ENCODE measurements at places on chromosomes 16 and 17. TPM values are rescaled to one million over a fixed set of nuclear protein-coding genes. Genes with fewer than 3 reads are reported as not detected.

DNA sequence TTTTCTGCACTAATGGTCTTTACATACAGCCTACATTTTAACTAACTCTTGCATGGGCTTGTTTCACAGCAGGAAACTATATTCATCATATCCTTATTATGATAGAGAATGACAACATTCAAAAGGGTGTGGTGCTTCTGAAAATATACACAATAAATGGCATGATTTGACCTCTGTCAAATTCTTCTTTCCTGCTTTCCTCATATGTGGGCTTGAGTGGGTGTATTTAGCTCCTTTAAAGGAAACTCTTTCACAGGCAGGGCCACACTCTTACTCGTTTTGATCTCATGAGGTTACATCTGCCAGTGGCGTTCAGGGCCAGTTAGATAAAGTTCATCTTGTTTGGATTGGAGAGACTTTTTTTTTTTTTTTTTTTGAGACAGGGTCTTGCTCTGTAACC lies 6.1 kb downstream of the SLC35G3 start:
- no peak for DNase-seq

Gene CEP112
- not detected for total RNA-seq

- no peak for DNase-seq
Observed at GRCh38 chr17:13978478-13978877, 90.8 kb upstream of the COX10 start.

DNA sequence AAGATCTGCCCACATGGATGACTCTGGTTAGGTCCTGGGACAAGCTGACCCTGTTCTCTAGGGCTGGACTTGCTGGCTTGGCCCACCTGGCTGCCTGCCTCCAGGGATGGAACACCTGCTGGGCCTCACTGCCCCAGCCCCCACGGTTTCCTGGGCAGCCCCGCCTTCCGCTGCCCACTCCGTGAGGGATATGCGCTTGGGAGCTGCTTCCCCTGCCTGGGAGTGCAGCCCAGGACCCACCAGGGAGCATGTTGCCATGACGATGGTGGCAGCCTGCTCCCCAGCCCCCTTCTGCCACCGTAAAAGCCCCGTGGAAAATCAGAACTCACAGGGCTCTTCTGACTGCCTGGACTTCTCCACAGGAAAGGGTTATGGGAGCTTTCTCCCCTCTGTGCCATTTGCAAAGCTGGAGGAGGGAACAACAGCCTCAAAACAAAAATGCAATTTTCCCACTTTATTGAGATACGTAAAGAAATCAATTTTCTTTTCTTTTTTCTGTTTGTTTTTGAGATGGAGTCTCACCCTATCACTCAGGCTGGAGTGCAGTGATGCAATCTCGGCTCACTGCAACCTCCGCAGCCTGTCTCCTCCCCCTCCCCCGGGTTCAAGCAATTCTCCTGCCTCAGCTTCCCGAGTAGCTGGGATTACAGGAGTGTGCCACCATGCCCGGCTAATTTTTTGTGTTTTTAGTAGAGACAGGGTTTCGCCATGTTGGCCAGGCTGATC lies 18.0 kb upstream of the GAS7 start:
- DNase-seq = no peak

GRCh38 chr16:71883168-71883848 lies 674 bp downstream of the ZNF821 start:
- peak; percentile 62 for DNase-seq

DNA sequence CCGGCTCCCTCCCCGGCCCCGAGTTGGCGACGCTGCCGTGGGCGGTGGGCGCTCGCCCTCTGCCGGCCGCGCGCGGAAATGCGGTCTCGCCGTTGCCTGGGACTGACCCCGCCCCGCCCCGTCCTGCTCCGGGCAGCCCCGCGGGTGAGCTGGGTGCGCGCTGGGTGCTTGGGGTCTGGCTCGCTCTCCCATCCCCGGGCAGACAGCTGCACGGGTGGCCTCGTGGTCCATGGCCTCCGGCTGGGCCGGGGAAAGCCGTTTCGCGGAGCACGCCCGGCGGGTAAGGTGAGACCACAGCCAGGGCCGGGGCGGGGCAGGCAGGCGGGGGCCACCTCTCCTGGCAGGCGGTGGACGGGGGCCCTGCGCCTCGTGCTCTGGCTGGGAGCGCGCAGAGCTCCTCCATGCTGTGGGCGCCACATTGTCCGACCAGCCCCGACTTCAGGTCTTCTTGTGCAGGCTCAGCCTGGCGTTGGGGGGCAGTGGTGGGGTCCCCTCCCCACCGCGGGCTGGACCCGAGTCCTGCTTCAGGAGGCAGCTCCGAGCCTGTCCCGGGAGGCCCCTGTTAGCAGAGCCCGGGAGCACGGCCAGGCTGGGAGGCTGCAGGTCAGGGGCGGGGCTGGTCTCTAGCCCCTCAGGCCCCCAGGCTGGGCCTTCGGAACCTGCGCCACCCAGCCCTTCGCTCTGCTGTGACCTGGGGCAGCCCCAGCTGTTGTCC lies 7.0 kb upstream of the C1QTNF8 start:
- peak; percentile 85 for DNase-seq

GRCh38 chr17:57732062-57732461 lies 13.0 kb downstream of the CCDC182 start:
- no peak for DNase-seq

GRCh38 chr16:90083139-90083538 lies 6.0 kb upstream of the PRDM7 start:
- no peak for DNase-seq

- no peak for DNase-seq
Observed at GRCh38 chr17:54898576-54898975, 2.1 kb upstream of the TOM1L1 start.

Gene CNGB1
- not detected for total RNA-seq

- no peak for DNase-seq
Observed at GRCh38 chr16:29784157-29784556, 6.1 kb downstream of the ZG16 start.
